ENCODE measurements at places on chromosomes 2 and 18.

DNA sequence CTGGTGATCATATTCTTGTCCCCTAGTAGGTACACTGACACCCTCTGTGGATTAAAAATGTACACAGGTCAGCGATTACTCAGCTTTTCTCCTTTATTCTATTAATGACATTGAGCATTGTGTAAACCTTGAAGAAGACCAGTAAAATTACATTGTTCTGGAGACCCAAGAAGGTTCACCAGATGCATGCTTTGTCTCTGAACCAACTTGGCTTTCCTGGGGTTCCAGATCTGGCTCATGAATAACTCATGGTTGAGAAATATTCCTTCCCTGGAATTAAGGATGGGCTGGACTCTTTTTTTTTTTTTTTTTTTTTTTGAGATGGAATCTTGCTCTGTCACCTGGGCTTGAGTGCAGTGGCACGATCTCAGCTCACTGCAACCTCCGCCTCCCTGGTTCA is 11.9 kb downstream of the LBH start:
- no peak for DNase-seq

- no peak for DNase-seq
Measured at GRCh38 chr2:134725876-134726275, 7.1 kb upstream of the TMEM163 start.

GRCh38 chr2:162172802-162173370 is 20.8 kb upstream of the GCG start:
- DNase-seq, result no peak

DNA sequence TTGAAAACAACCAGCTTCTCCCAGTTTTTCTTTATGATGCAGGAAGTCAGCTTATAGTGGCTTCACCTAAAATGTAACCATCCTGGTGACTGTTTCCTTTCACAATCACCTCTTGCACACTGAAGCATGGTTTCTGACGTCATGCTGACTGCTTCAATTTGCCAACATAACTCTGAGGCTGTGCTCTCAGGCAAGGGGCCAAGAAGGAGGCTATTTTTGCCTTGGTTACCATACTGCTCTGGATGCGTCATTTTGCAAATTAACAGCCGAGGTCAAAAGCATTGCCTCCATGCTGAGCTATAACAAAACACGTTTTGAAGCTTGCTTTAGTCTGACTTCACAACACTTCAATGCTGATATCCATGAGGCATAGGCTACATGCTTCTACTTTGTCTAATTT is 397.8 kb downstream of the METTL4 start:
- DNase-seq, result no peak

DNA sequence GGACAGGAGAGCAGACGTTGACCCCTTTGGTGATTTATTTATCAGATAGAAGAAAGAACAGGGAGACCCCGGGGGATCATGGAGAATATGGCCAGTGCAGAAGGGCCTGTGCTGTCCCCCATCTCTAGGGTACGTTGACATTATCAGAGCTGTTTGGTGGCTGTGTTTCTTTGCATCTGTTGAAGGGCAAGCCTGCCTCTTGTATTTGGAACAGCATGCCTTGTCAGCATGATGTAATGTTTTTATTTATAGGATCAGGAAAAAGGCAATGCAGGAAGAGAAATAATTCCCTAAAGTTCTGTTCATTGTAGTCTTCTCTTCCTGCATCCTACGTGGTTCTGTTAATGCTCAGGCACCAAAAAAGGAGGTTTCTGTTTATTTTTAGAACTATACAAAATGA is 49.8 kb upstream of the CABYR start:
- no peak for DNase-seq

DNA sequence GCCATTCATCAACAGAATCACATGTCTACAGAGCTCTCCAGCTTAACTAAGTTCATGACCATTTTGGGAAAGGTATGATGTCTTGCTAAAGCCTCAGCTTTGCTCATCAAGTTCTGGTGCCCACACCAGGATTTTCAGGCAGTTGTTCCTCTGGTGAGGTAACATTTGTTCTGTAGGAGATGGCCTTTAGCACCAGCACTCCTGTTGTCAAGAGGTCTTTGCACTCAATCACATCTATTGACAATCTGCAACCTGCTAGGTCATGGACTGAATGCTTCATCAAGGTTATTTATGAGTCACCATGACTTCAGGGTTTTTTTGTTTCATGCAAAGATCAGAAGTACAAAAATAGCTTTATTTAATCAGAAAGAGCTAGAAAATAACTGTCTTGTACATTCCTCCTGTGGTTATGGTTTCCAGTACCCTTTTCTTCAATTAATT is 36.6 kb upstream of the VIT start:
- DNase-seq, result no peak

DNA sequence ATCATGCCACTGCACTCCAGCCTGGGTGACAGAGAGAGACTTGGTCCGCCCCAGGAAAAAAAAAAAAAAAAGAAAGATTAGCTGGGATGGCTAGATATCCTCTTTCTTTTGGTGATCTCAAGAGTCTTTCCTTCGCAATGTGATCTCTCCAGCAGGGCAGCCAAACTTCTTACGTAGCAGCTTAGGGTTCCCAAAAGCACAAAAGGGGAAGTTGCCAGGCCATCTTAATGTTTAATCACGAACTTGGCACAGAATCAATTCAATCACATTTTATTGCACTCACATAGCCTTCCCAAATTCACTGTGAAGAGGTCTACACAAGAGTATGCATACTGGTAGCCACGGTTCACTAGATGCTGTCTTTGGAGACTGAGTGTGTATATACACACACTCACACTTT is 53.1 kb downstream of the VIL1 start:
- no peak for DNase-seq

- no peak for DNase-seq
Measured at GRCh38 chr2:62662554-62662953, 43.0 kb upstream of the EHBP1 start.
